T-cell (primary cell): ENCODE measurements at places on chromosomes 11 and 22.

GRCh38 chr11:35103366-35104208 is 35.4 kb upstream of the CD44 start:
- no peak for DNase-seq

- no peak for DNase-seq
These were observed 113.6 kb upstream of the NNMT start for GRCh38 chr11:114182471-114183043.

- DNase-seq = no peak
These were observed 848 bp downstream of the HEPN1 start for GRCh38 chr11:124919898-124920297.

GRCh38 chr11:121669422-121669821 is 216.7 kb upstream of the SORL1-AS1 start:
- no peak for DNase-seq

- DNase-seq = no peak
These were observed 99.8 kb downstream of the ATM start for GRCh38 chr11:108322666-108323065.
